ENCODE measurements at places on chromosomes 1 and 21.

GRCh38 chr1:24195136-24195535 lies 8.0 kb upstream of the IFNLR1 start:
- DNase-seq = no peak

DNA sequence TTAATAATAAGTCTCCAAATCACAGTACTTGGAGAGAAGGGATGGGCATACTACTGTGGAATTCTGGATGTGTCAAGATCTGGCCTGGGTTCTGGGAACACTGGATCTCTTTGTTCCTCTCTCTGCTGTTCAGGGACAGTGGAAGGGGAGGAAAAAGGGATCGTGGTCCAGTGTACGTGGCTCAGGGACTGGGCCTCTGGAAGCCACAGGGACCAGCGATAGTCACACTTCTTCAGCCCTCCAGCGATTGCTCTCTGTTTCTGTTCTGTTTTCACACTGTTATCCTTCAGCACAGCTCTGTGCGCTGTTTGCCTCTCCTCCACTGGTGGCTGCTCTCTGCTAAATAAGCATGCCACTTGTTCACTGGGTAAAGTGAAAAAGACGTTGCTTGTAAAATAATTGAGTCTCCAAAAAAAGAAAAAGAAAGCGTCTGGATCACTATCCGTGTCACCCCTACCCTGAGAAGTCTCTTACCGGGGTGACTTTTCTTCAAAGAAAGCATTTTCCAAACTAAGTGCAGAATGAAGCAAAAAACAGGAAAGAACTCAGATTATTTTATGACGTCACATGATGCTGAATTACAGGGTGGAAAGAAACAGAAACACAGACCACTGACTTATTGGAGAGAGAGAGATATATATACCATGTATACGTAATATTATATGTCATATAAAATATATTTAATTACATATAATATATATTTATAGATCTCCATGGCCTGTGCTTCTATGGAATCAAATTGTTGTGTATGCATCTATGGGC lies 279.4 kb downstream of the RGS7 start:
- DNase-seq = no peak

DNA sequence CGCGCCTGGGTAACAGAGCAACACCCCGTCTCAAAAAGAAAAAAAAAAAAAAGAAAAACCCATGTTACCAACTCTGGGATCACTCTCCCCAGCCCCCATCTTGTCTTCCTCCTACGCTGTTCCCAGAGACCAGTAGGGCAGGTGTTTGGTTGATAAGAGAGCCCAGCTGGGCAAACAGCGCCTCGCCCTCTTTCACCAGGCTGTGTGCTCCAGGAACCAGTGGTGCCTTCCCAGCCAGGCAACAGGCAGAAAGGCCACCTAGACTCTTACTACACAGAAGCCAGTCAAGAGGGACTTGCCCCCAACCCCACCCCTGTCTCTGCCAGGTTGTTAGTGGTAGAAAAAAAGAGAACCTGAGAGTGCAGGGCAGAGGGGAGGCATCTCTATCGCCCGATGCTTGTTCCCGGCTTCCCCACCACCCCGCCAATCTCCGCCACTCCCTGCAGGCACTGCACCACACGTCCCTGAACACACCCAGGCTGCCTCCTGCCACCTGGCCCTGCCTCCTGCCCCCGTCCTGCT lies 14.0 kb upstream of the CTRC start:
- no peak for DNase-seq

DNA sequence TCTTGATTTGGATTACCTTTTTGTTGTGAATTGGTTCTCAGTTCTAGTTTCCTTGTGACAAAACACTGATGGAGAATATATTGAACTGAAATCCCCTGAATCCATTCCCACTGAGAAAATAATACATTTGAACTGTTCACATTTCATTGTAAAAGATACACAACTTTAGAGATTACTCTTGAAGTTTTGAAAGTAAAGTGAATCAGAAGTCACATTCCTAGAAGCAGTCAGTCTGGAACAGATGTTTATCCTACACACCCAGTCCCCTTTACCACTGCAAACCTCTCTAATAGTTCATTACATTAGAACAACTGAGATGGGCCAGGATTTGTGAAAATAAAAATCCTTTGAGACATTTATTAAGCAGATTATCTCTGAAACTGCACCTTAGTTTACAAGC lies 3.4 kb downstream of the RERE start:
- no peak for DNase-seq

GRCh38 chr1:34013958-34014737 lies 150.3 kb downstream of the HMGB4 start:
- no peak for DNase-seq

DNA sequence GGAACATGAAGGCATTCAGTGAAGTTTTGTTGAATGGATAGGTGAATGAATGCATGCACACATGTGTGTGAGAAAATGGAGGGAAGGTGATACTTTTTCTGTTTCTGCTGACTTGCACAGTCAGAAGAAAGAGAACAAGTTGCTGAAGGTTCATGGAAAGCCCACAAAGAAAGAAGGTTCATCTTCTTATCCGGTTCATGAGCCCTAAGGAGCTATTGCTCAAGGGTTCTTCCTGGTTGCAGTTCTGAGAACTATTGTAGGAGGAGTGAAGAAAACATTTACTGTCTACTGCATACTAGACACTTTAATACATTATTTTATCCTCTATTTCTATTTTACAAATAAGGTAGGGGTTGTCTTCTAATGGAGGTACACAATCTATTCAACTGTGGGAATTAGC lies 13.4 kb upstream of the NIBAN1 start:
- DNase-seq = no peak

- no peak for DNase-seq
Measured at GRCh38 chr1:159218649-159219636, 14.3 kb downstream of the ACKR1 start.

- no peak for DNase-seq
Measured at GRCh38 chr1:115293899-115294298, 44.1 kb downstream of the NGF start.

- DNase-seq = no peak
Measured at GRCh38 chr1:205267306-205267902, 39.7 kb downstream of the TMCC2 start.

DNA sequence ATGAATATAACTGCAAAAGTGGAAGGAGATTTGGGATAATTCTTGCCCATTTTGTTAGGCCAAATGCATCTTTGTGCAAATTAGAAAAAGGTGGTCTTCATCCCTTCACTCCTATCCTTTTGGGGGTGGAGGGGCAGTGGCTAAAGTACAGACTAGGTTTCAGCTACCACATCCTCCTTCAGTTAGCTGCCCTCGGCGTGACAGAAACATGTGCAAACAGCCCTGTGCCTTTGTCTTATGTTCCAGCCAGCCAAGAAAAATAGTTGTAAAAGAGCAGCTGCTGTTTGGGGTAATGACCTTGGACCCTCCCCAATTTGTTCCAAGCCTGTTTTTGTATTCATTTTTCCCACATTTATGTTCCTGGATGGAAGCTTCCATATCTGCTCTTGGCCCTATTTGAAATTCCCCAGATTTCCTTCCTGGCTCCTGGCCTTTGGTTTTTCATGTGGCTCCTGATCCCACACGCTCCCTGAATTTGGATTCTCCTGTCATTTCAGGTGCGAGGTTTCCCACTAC lies 8.3 kb upstream of the LGALS8 start:
- no peak for DNase-seq

GRCh38 chr1:161128591-161129420 lies 3.7 kb downstream of the DEDD start:
- no peak for DNase-seq

DNA sequence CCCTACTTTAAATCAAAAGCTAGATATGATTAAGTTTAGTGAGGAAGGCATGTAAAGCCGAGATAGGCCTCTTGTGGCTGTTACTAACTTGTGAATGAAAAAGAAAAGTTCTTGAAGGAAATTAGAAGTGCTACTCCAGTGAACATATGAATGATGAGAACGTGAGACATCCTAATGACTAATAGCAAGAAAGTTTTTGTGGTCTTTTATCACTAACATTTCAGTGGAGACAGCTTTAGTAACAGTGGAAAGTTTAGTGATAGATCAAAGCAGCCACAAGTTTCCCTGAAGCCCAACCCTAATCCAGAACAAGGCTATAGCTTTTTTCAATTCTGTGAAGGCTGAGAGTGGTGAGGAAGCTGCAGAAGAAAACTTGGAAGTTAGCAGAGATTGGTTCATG lies 73.6 kb upstream of the LRRC8B start:
- no peak for DNase-seq

- DNase-seq = no peak
Measured at GRCh38 chr21:43965911-43966585, 46.1 kb upstream of the TRAPPC10 start.

DNA sequence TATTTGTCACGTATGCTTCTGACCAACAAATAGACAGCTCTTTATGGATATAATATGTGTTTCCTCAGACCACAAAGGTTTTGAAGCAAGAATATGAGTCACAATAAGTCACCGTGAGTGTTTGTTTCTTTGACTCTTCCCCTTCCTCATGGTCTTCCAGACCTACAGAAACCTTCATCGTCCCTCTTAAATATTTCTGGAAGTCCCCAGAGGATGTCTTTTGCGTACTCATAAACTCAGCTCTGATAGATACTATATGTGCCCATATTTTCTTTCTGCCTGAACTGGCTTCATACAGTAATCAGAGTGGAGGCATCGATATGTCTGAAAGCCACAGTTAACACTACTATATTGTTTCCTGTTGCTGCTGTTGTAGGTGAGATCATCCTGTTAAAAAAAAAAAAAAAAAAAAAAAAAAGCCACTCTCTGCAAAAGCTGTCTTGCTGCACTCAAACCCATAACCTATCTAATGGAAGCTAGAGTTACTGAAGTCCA lies 38.4 kb downstream of the ADAMTS1 start:
- no peak for DNase-seq

DNA sequence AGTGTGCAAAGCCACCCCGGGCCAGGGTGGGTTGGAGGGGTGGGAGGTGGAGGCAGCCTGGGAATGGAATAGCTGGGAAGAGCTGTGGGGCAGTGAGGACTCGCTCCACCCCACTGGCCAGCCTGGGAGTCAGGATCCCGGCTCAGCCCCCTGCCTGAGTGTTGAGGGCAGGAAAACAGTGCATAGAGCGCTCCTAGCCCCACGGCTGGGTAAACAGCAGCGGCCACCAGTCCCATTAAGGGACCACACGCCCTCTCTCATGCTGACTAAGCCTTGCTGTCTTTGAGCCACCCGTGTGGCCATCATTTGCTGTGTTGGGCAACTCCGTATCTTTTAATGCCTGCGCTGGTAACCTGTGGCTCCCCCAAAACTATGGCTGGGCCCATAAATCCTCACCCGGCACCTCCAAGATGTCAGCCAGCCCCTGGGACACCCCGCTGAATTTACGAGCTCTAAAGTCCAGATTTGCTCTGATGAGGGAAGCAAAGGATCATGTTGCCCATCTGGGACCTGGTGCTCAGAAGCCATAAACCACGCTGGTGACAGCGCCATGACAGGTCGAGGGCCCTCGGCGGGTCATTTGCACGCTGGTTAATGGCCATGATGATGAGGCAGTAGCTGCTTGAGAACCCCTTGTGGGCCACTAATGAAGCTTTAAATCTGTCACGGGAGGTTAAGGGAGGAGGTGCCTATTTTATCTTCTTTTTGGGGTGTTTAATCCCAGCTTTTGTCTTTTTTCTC lies 34.9 kb downstream of the SYF2 start:
- DNase-seq = no peak

GRCh38 chr1:172321451-172321850 lies 99.0 kb upstream of the C1orf105 start:
- DNase-seq = no peak

Data from stimulated activated CD8-positive, alpha-beta memory T cell treated with anti-CD3 and anti-CD28 coated beads, Interleukin-7, amount 100 ng/mL, for 48 hours (primary cell).